Sciatic nerve (tissue), 2 donors: ENCODE measurements at places on chromosomes 12 and 14. TPM values are rescaled to one million over a fixed set of nuclear protein-coding genes. Genes with fewer than 3 reads are reported as not detected.

The TSHR gene
- 3.7 TPM for total RNA-seq

The CPNE6 gene
- not detected for total RNA-seq

The ACOT6 gene
- total RNA-seq: not detected

The CELA1 gene
- total RNA-seq: not detected

The GALNT6 gene
- 4.0 TPM for total RNA-seq

DNA sequence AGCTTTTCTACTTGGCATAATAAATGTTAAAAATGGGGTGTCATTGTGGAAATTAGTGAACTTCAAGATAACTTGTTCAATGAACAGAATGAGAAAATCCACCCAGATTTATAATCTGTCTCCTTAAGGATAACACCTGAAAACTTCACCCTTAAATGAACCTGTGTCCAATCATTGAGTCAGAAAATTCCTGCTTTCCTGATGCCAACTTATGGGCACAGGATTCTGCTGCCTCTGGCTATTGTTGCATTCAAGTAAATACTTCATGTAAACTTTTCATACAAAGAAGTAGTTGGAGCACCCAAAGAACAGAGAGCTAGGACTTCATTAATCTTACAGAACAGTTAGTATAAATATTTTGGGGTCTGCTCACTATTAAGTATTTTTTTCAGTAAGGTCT lies 98.9 kb upstream of the PLEKHA5 start:
- DNase-seq: no peak

DNA sequence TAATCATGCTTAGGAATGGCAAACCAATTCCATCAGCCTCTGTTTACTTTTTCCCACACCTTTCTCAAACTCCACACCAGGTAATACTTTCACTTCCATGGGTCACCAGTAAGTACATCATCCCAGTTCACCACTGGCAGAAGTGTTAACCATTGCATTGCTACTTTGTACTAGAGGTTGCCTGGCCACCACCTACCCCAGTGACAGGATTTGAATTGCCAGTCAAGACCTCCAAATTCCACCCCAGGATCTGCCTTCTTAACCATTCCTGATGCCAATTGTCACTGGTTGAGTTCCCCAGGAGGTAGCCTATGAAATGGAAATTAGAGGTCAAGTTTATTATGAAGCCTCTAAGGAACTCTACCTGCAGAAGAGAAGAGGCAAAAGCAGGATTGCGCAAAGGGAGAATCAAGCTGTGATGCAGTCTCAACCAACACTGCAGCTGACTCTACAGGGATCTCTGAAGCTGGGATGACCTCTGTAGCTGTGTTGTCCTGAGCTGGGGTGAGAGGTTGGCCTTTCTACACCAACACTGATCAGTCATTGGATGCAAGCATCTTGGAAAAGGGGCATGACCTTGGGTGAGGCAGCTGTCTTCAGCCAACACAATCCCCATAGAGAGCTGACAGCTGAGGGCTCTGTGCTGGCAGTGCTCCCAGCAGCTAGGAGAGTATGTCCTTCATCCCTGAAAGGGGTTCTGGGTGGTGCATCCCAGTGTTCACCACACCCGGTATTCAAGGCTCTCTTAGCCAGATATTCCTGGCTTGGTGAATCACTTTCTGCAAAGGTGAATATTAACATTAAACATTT lies 37.0 kb upstream of the HMGA2 start:
- no peak for DNase-seq

- DNase-seq: no peak
Observed at GRCh38 chr12:62259631-62259992, 592 bp upstream of the USP15 start.

DNA sequence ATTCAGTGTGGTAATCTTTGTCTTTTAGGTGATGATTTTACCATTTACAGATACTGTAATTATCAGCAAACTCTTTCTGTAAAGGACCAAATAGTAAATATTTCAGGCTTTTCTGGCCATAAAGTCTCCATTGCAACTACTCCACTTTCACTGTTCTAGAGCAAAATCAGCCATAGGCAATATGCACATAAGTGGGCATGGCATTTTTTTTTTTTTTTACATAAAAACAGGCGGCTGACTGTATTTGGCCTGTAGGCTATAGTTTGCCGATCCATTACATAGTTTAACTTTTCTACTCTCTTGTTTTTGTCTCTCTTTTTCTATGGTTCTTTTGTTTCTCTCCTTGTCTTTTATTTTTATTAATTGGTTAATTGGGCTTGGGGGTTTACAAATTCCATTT lies 39.4 kb downstream of the RPH3A start:
- DNase-seq: no peak

DNA sequence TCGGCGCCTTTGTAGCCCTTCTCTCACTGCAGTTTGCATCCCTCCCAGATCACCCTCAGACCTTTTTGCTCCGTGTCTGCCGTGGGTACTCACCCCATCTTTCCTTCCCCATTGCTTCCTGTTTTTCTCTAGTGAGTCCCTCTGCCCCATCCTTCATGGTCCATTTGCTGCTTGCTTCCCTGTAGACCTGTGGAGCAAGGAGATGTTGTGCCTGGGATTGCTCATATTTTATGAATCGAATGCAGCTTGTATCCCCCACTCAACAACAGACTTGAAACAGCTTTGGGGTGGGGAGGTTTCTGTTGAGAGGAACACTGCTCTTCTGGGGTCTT lies 661 bp downstream of the DENR start:
- DNase-seq: no peak

DNA sequence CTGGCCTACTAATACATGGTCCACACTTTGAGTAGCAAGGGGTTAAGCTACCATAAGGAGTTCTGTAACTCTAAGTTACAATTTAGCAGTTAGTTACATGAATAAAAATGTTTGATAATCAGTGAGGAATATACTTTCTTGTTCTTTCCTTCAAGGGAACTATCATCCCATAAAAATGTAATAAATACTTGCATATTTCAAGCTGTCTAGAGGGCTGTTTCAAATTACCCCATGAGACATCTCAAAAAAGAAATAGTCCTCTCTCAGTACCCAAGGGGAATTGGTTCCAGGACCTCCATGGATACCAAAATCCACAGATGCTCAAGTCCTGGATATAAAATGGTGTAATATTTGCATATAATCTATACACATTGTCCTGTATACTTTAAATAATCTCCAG lies 48.7 kb upstream of the GNG2 start:
- no peak for DNase-seq

DNA sequence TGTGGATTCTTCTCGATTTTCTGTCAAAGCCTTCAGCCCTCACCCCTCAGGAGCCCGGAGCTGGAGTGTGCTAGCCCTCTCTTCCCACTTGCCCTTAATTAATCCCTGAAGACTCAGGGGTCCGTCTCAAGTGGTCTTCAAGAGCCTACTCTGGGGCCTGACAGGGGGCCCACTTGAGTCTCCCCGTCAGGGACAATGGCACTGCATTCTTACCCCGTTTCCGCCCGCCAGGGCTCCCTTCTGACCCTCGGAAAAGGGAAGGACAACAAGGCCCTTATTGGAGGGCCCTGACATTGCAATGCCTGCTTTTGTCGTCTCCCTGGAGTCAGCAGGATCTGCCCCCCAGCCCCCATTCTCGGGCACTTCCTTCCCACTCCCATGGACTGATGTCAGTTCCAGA lies 34.4 kb downstream of the TBX3 start:
- peak; percentile 58 for DNase-seq

GRCh38 chr12:123013185-123014095 lies 33.0 kb downstream of the ARL6IP4 start:
- no peak for DNase-seq

GRCh38 chr14:85539510-85539909 lies 9.6 kb downstream of the FLRT2 start:
- DNase-seq: no peak

GRCh38 chr14:98227000-98227726 lies 1044.8 kb downstream of the BCL11B start:
- DNase-seq: no peak

GRCh38 chr12:117013726-117014125 lies 85.5 kb downstream of the TESC start:
- no peak for DNase-seq

DNA sequence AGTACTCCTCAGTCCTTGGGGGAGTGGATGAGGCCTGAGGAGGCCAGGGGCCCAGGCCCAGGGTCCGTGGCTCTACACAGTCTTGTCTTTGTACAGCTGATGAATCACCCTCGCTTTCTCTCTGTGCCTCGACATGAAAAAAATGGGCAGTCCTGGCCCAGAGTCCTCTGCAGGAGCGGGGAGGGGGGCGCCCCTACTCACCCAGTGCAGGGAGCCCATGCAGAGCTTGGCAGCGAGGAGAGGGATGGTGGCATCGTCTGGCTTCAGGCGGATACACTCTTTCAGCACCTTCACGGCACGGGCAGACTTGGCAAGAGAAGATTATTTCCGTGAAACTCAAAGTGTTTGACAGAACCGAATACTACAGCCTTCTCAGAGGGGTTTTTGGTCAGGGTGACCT lies 159.3 kb downstream of the TTC7B start:
- DNase-seq: no peak

DNA sequence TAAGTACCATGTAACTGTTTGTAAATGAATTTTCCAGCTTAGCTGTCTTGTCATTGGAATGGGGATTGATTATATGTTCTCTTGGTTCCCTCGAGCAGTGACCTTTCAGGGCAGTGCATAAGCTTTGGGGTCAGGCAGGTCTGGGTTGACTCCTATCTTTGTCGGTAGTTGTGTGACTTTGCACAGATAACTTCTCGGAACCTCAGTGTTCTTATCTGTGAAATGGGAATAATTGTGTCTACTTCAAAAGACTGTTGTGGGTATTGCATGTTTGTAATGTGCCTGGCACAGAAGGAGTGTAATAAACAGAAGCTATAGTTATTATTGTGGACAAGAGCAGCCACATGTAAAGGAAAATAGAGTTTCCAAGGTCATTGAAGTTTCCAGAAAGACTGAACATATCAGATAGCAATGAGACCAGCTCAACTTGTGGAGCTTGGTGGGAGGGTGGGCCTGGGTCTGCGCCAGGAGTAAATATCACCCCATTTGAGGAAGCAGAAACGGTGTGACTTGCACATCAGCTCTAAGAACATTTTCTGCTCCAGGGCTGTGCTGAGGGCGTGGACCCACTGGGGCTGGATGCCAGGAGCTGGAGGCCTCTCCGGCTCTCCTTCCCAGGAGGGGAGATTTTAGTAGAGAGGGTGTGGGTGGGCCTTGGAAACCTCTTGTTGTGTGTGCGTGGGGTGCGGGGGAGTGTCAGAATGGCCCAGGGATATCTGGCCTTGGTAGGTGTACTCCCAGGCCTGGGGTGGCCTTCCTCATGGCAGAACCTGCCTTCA lies 19.7 kb downstream of the FOS start:
- DNase-seq: no peak

DNA sequence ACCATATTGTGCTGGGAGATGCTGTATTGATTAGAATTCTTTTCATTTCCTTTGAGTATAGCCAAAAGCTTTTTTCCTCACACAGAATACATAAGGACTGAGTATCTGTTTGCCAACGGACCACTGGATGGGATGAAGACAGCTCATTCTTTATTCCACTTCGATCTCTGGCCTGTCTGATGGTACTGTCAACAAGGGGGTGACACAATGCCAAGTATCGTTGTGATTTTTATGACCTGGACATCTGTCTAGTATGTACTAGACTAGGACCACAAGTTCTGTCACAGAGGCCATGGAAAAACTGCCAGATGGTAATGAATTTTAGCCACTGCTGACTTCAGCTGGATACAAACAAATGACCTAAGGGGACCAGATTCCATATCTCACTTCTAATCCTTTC lies 502.7 kb downstream of the SOX5 start:
- no peak for DNase-seq
